GM13976 (cell line): ENCODE measurements at places on chromosomes 7 and 10.
A peak's percentile ranks its signal among the peaks of the same experiment; 100 is the strongest.

DNA sequence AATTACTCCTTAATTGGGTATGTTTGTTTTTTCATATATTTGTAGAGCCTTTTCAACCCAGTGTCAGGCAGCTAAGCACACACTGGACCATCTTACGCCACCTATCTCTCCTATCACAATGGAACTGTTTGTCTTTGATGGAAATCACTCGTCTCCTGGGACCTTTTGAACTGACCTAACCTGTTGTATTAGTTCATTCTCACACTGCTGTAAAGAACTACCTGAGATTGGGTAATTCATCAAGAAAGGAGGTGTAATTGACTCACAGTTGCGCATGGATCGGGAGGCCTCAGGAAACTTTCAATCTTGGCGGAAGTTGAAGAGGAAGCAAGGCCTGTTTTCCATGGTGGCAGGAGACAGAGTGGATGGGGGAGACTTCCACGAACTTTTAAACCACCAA lies 182.0 kb downstream of the TCERG1L start:
- DNase-seq: no peak

DNA sequence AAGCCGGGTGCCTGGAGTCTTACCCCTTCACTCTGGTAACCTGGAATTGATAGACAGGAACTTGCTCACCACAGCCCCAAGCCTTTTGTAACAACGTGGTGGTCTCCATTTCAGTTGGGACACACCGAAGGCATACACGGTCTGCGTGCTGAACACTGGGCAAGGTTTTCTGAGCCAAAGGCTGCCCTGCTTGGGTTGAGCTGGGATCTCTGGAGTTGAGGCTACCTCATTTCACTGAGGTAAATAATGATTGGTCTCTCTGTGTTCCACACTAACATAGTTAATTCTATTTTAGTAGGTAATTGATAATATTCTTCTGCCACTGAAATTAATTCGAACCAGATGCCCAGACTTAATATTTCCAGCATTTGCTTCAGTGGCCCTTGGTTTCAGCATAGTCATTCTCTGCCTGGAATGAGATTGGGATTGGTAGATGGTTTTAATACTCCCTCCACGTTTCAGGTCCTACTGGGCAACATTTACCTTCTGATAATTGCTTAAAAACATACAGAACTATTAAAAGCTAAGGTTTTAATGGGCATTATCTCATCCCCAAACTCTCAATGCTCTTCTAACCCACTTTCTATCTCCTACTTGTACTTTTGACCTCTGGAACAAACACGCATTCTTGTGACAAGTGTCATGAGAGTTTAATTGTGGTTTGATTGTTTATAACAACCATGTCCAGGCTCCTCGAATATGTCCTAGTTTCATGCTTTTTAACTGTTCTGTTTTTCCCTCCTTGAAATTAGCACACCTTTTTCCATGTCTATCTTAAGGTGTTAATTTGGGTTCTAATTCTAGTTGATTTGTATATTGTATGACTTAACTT lies 202.3 kb upstream of the KLF6 start:
- DNase-seq: no peak

- no peak for DNase-seq
Observed at GRCh38 chr7:121084748-121085336, 96.3 kb downstream of the CPED1 start.

DNA sequence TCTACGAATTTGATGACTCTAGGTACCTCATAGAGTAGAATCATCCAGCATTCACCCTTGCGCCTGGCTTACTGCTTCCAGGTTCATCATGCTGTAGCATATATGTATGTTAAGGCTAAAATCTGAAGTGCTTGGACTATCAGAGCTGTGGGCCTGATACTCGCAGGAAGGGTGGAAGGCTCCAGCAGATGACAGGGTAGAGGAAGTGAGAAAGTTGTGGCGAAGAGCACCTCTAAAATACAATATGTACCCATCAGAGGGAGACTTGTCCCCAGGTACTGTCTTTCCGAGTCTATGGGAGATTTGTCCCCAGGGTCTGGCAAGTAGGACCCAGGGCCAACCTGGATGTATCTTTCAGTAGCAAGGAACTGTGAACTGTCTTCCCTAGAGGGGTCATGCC lies 48.1 kb upstream of the PLEKHA1 start:
- peak; percentile 43 for DNase-seq

GRCh38 chr7:157874870-157875229 lies 538.0 kb downstream of the DNAJB6 start:
- DNase-seq: no peak

GRCh38 chr7:76252021-76252420 lies 50.3 kb downstream of the SRRM3 start:
- no peak for DNase-seq

DNA sequence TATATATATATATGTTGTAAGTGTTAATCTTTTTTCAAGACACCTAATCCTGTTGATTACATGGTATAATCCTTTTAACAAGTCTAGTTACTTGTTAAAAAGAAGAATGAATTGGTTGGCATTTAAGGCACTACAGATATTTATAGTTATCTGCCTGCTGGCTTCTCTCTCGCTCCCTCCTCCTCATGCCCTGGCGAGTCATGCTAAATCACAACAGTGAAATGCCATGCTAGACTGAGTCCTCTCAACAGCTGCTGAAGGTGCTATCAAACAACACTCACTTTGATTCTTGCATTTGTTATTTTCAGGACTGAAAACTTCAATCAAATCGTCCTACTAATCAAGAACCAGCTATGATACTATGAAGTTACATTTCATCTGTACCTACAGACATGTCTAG lies 15.4 kb downstream of the NRAP start:
- no peak for DNase-seq

- no peak for DNase-seq
Observed at GRCh38 chr10:121531076-121531829, 67.0 kb downstream of the FGFR2 start.

- DNase-seq: no peak
Observed at GRCh38 chr10:46557319-46558121, 1.1 kb upstream of the GPRIN2 start.

GRCh38 chr7:100430493-100431285 lies 1.1 kb downstream of the MEPCE start:
- DNase-seq: peak; percentile 46

GRCh38 chr10:61757001-61757400 lies 94.3 kb downstream of the CABCOCO1 start:
- no peak for DNase-seq

- no peak for DNase-seq
Observed at GRCh38 chr7:6480323-6480660, 32.5 kb upstream of the DAGLB start.

DNA sequence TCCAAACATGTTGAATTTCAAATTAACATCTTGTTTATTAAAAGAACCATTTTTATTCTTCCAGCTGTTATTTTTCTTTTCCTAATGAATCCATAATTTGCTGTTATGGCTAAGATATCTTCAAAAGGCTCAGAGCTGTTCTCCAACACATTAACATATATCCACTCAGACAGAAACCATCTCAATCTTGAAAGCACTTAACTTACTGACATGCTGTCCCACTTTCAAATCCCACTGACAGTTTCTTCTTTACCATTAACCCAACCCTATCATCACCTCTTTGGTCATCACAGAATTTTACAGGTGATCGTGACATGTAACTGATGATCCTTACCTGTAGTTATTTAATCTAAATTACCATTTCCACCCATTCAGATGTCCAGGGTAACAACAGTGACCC lies 75.5 kb upstream of the AFAP1L2 start:
- no peak for DNase-seq

DNA sequence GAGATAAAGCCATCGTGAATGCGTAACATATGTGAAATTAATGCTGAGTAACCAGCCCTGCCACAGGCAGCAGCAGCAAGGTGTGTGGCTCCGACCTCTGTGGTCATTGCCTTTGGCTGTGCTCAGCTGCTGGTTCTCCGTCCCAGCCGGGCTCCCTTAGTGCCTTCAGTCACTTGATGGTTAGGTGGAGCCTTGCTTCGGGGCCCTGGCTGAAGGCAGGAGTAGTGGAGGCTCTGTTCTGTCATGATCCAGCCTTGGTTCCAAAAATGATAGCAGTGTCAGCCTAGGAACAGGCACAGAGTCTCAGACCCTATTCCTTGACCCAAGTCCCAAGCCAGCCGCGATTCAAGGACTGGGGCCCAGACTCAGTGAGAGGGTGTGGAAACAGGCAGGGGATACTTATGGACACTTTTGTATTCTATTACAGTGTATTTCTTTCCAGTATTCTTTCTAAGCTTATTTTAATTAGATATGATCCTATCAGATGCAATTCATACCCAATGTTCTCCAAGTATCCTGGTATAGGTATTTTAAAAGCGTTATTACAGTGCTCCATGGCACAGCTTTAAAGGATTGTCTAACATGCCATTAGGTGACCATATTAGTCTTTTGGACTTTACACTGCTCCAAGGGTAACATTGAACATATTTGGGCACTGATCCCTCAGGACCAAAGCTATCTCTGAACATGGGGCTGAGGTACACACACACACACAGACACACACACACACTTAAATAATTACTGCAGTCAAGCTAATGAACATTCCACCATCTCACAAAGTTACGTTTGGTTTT lies 9.0 kb downstream of the SCART1 start:
- DNase-seq: no peak

- no peak for DNase-seq
Observed at GRCh38 chr7:151518105-151518946, 1.4 kb downstream of the RHEB start.

- no peak for DNase-seq
Observed at GRCh38 chr7:71925663-71926062, 486.5 kb downstream of the CALN1 start.

DNA sequence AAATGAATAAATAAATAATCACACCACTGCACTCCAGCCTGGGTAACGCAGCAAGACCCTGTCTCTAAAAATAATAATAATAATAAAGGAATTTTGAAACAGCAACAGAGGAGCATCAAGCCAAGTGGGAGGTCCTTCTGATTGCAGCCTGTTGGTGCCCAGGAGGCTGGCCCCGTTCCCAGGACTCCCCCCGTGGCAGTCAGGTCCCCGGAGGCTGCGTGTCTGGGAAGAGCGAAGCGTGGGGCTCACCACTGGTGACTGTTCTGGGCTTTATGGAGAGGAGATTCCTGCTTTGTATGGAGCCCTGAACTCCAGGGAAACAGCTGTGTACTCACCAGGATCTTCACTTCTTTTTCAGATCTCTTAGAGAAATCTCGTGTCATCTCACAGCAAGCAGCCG lies 19.3 kb upstream of the MYH16 start:
- DNase-seq: no peak

- DNase-seq: no peak
Observed at GRCh38 chr7:19519443-19520021, 189.3 kb downstream of the POLR1F start.

GRCh38 chr7:128153436-128153835 lies 87.6 kb upstream of the LEP start:
- no peak for DNase-seq

DNA sequence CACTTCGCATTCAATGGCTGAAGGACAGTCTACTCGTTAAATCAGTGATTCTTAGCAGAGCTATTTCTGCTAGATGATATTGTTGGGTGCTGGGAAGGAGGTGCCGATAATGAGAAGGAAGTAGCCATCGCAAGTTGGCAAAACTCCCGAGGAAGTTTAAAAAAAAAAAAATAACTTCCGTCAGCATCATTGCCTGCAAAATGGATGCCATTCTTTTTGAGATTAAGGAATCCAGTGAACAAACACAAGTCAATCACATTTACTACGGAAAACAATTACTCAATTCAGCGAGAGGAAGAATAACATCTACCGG lies 74.4 kb upstream of the SFMBT2 start:
- DNase-seq: no peak

- DNase-seq: no peak
Observed at GRCh38 chr7:39084349-39084748, 106.6 kb downstream of the POU6F2 start.

DNA sequence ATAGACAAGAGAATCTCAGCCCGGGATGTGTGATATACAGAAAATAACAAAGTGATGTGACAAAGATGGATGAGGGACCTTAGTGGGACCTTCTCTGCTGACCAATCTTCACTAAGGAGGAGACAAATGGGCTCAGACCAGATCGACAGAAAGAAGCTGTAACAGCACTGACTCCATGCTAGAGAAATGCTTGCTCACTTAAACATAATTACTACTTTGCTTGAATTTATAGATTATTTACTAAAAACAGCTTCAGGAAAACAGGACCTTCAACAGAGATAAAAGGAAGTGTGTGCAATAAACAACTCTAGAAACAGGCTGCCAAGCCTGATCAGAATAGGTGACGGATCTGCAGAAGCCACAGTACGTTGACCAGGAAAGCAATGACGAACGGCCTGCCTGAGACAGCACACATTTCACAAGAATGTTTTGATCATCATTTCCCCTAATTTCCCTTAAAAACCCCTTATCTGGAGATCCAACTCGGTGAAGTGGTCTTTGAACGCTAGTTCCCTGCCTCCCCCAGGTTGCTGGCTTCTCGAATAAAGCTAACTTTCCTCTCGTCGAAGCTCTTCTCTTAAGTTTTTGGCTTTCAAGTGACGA lies 98.4 kb upstream of the STEAP1B start:
- DNase-seq: no peak

GRCh38 chr7:617614-618538 lies 98.2 kb upstream of the PDGFA start:
- DNase-seq: no peak

DNA sequence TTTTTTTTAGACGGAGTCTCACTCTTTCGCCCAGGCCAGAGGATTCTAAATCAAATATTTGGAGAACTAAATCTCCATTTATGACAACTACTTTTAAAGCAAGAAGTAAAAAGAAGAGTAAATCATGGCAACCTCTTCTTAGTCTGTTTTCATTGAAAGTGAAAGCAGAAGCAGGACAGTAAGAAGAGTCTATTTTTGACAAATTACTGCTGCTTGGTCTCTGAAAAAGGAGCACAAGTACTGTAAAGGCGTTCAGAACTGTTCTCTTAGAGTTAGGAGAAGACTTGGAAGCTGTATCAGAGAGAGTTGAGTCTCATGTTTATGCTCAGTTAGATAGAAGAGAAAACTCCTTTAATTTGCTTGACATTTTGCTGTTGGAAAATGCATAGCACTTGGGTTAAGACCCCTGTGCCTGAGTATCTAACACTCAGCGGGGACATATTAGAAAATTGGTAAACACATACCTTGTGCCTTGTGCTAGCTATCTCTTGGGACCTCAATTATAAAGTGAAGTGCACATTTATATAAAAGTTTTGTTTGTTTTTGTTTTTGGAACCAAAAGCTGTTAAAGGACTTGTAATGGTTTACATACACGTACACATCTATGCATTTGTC lies 433.0 kb downstream of the ANKRD7 start:
- no peak for DNase-seq

DNA sequence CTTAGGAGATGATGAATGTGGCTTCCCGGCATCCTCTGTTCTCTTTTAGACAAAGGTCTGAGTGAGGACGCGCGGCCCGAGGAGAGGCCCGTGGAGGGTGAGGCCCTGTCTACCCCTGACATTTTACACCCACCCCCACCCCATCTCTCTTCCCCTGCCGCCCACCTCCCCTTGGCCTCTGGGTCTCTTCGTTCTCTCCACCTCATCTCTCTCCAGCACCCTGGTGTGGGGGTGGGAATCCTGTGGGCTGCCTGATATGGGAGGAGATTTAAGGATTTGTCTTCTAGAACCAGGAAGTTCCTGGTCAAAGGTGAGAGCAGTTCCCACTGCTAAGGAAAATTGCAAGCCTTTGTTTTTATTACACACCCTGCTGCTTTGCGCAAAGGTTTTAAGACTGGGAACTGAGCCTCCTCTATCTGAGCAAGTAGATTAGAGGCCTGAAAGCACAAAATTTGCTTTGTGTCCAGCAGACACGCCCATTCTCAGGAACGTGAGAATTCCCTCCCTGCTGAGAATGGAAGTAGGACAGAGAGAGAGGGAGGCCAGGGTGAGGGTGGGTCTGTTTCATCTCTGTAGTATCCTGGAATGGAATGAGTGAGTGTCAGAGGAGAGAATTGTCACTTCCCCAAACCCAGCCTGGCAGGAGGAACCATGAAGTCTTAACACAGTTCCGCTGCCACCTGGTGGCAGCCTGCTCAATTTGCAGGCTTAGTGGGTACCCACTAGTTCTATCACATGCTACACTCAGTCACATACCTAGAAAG lies 91.2 kb downstream of the GTF2IRD1 start:
- peak; percentile 60 for DNase-seq
